ENCODE measurements at places on chromosomes 12 and 14.

DNA sequence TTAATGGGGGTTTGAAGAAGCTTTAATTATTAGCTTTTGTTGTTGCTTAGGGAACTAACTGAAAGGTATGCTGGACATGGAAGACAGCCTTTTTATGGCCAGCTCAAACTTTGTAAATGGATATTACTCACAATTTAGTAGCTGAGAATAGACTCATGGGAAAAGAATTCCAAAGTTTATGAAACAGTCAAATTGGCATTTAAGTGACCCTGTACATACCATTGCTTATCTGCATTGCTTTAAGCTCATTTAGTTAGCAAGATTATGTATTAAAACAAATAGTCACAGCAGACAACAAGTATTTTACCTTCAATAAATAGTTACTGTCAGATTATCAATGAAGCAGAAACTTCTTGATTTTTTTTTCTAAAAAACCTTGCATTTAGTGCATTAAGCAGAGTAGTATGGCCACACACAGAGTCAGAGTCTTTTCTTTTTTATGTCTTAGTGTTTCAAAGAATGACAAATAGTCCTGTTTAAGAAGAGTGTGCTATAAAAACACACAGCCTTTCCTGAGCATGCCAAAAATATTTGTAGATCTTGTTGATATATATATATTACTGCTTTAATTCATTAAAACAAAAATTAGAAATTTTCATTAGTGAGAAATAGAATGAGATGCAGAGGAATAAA is 102.2 kb downstream of the TTC6 start:
- peak; percentile 42 for DNase-seq

GRCh38 chr14:67508956-67509355 is 20.4 kb upstream of the TMEM229B start:
- no peak for DNase-seq

GRCh38 chr12:75900226-75900625 is 131.3 kb downstream of the PHLDA1 start:
- DNase-seq = no peak

DNA sequence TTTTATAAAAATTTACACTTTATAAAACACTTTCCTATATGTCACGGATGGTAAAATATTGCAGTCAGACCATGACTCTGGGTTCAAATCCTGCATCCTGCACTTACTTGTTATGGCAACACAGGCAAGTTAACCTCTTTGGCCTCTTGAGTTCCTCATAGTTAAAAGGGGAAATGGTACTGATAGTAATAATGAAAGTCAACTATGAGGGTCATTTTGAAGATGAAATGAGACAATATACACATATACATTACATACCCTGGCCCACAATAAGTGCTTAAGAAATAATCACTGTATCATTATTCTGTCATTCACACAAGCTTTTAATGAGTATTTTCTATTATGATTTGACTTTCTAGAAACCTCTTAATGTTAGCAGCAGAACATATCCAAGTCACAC is 64.4 kb downstream of the C12orf42 start:
- DNase-seq = no peak

GRCh38 chr14:102908766-102909455 is 13.6 kb upstream of the AMN start:
- no peak for DNase-seq

GRCh38 chr12:103928682-103929045 is 1.5 kb upstream of the HSP90B1 start:
- DNase-seq = no peak

DNA sequence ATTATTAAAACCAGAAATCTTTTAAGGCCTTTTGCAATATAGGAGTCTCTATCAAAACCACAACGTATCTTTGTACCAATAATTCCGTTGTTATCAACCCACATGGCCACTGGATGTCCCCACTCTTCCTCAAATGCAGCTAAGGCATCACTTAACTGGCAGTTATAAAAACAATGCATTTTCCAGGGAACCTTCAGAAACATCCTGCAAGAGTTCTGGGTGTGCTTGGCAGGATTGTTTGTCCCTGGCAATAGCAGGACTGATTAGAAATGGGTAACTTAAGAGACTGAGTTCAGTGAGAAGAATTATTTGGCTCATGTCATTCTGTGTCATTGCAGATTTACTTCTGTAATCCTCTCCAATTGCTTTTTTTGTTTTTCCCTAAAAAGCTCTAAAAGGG is 112.0 kb downstream of the SLC15A5 start:
- peak; percentile 48 for DNase-seq

All from AG10803 (cell line).